ENCODE measurements at places on chromosomes 12 and 14. TPM values are rescaled to one million over a fixed set of nuclear protein-coding genes. Genes with fewer than 3 reads are reported as not detected.

The C12orf50 gene
- polyA plus RNA-seq, result not detected

- no peak for DNase-seq
Observed at GRCh38 chr14:79016828-79017505, 846.8 kb downstream of the NRXN3 start.

DNA sequence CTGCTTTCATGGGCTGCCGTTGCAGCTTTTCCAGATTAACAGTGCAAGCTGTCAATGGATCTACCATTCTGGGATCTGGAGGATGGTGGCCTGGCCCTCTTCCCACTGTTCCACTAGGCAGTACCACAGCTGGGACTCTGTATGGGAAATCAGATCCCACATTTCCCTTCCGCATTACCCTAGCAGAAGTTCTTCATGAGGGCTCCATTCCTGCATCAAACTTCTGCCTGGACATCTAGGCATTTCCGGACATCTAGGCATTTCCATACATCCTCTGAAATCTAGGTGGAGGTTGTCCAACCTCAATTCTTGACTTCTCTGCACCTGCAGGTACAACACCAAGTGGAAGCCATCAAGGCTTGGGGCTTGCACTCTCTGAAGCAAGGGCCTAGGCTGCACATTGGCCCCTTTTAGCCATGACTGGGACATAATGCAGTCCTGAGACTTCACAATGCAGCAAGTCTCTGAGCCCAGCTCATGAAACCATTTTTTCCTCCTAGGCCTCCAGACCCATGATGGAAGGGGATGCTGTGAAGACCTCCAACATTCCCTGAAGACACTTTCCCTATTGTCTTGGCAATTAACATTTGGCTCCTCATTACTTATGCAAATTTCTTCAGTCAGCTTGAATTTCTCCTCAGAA lies 863.3 kb downstream of the C12orf50 start:
- no peak for DNase-seq

GRCh38 chr14:94548999-94549985 lies 11.9 kb upstream of the SERPINA4 start:
- DNase-seq, result no peak

GRCh38 chr14:95474941-95475340 lies 41.5 kb downstream of the SYNE3 start:
- DNase-seq, result no peak

GRCh38 chr12:32512910-32513309 lies 113.6 kb downstream of the FGD4 start:
- DNase-seq, result no peak

- no peak for DNase-seq
Observed at GRCh38 chr12:96069511-96070231, 34.3 kb upstream of the LTA4H start.

DNA sequence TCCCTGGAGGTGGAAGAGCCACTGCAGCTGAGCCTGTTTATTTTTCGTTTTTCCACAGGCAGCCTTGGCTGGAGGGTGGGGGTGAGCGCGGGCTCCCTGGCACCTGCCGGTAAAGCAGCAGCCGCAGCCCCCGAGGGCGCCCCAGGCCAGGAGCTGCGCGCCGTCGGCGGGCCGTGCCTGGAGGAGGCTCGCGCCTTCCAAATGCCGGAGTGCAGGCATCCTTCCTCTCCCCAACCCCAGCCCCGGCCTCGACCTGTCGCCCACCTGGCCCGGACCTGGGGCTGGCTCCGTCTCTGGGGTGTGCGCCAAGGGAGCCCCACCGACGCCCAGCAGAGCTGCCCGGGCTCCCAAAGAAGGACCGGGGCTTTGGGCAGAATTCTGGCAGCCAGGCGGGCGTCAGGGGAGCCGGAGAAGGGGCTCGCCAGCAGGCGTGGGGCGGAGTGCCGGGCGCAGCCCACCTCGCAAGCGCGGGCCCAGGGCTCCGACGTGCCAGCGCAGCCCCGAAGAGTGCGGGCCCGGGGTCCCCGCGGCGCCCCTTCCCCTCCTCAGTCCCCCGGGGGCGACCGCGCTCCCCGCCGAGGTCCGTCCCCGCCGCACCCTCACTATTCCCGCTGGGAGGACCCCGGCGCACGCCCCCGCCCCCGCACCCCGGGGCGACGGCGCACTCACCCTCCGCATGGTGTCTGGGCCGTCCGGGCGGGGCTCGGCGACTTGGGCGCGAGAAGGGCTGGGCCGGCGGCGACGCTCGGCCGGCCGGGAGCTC lies 130.3 kb downstream of the NDUFA12 start:
- DNase-seq, result no peak

DNA sequence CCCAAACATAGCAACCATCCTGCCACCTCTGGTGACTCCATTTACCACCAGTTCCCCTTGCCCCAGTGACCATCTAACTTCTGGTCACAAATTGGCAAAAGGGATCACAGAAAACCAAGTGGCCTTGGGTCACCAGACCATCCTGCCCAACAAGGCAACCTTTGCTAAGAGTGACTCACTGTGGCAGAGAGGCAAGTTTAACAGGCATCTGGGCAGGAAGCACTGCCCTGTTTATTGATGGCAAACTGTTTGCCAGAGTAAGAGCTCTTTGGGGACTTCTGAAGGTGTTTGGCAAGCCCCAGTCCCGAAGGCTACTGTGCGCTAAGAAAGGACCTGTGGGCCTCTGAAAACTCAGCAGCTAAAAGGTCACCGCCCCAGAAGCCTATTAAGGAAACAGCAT lies 28.2 kb upstream of the TMEM233 start:
- DNase-seq, result no peak

GRCh38 chr12:109632342-109632741 lies 58.7 kb downstream of the MVK start:
- DNase-seq, result no peak

DNA sequence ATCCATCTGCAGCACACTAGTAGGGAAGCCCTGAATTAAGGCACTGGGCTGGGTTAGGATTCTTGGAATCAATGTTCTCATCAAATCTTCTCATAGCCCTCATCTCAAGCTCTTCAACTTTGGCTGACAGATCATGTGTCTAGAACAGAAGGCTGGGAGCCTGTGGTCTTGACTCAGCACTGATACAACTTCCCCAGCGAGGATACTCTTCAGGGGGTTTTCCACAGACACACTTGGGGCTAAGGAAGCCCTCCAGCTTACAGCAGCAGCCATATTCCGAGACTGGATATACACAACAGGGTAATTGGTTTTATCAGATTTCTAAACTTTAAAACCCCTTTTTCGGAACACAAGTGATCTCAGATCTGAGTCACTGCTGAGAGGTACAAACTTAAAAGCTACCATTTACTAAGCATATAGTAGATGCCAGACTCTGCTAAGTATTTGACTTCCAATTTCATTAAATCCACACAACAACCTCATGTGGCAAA lies 3.5 kb downstream of the FMNL3 start:
- DNase-seq, result no peak

- DNase-seq, result no peak
Observed at GRCh38 chr14:103045371-103045869, 11.9 kb downstream of the CDC42BPB start.

- no peak for DNase-seq
Observed at GRCh38 chr14:106837870-106838269, 1311.5 kb downstream of the TMEM121 start.

- DNase-seq, result no peak
Observed at GRCh38 chr12:113766879-113767878, 198.9 kb downstream of the RBM19 start.

All from CD8-positive, alpha-beta memory T cell (primary cell).